ENCODE measurements at places on chromosomes 3 and 15. TPM values are rescaled to one million over a fixed set of nuclear protein-coding genes. Genes with fewer than 3 reads are reported as not detected.

The RAMAC gene
- total RNA-seq, result 41.9 TPM

The MANF gene
- 51.6 TPM for total RNA-seq

- DNase-seq, result no peak
Observed at GRCh38 chr3:28118087-28118486, 123.3 kb upstream of the CMC1 start.

DNA sequence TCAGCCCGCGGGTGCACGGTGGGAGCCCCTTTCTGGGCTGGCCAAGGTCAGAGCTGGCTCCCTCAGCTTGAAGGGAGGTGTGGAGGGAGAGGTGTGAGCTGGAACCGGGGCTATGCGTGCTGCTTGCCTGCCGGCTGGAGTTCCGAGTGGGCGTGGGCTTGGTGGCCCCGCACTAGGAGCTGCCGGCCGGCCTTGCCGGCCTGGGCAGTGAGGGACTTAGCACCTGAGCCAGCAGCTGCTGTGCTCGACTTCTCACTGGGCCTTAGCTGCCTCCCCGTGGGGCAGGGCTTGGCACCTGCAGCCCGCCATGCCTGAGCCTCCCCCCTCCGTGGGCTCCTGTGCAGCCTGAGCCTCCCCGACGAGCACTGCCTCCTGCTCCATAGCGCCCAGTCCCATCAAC is 36.0 kb downstream of the TRH start:
- no peak for DNase-seq

- DNase-seq, result no peak
Observed at GRCh38 chr3:39183211-39184080, 8.9 kb downstream of the XIRP1 start.

The SCN11A gene
- under 0.01 TPM for total RNA-seq

The TMEM45A gene
- 11.3 TPM for total RNA-seq

- peak; percentile 18 for DNase-seq
Observed at GRCh38 chr3:76051145-76051544, 265.8 kb upstream of the ZNF717 start.

GRCh38 chr3:160707187-160707794 is 30.3 kb downstream of the ARL14 start:
- DNase-seq, result peak; percentile 67

The NUDT16 gene
- 8.7 TPM for total RNA-seq

GRCh38 chr15:47384776-47385175 is 332.5 kb upstream of the SEMA6D start:
- no peak for DNase-seq

The IL17RD gene
- total RNA-seq, result 2.8 TPM

- no peak for DNase-seq
Observed at GRCh38 chr15:74445816-74446763, 12.3 kb upstream of the SEMA7A start.

GRCh38 chr15:33586786-33587697 is 276.3 kb downstream of the RYR3 start:
- DNase-seq, result peak; percentile 73

DNA sequence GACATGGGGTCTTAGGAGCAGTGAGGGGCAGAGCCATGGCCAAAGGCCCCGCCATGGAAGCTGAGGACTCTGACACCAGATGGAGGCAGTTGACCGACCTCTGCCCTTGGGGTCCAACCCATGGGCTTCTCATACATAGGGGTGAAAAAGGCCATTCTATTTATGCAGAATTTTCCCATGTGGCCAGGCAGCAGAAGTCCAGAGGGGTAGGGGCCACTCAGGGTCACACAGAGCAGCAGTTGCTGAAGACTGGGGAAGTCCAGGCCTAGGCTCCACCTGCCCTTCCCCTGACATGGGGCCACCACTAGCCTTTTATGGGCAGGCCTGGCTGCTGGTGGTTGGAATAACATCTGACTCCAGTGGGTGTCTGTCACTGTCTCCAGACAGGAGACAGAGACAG is 6.4 kb downstream of the PRSS50 start:
- no peak for DNase-seq

DNA sequence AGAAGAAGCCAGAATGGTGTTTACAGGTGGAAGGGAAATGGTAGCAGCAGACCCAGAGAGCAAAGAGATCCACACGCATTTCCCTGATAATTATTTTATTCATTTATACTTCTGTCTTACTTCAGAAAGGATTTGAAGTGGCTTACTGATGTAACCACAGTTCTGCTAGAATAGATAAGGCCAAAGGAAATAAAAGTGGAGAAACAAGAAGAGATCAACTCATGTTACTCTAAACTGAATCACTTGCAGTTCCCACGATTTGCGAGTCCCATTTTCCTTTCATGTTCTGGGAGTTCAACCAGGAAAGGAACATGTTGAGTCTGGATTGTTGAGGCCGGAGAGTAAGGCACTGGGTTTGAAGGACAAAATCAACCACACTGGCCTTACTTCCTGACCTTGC is 151.8 kb downstream of the MYRIP start:
- no peak for DNase-seq

The RBP2 gene
- total RNA-seq, result not detected

- no peak for DNase-seq
Observed at GRCh38 chr3:12536423-12536822, 8.9 kb downstream of the MKRN2OS start.

The LDHAL6B gene
- total RNA-seq, result not detected

DNA sequence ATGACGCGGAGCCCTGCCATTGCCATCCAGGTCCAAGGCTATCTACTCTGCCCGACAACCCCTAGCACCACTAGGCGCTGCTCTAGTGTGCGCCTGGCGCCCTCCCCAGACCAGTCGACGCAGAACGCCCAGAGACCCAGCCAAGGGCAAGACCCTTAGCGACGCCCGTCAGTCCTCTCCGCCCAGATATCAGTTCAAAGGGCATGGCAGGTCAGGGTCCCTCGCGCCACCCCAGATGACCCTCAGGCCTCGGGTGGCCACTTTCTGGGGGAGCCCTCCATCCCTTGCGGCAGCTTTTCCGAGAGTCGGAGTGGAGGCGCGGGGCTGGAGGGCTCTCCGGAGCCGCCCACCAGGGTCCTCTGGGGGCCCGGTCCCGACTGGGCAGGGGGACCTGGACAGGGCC is 371 bp upstream of the CLSTN2 start:
- peak; percentile 51 for DNase-seq

DNA sequence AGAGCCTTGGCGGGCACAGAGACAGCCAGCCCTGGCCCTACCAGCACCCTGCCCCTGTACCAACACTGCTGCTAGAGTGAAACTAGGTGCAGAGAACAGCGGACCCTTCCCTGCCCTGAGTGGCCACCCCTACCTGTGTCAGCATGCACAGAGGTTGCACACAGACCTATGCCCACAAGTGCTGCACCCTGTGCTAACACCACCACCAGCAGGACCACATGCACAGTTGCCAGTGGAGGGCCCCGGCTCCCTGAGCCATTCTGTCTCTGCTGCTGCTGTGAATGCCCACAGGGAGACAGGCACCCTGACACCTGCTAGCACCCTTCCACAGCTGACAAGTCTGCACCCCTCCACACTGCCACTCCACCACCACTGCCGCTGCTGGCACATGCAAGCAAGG is 131.8 kb downstream of the NEK11 start:
- no peak for DNase-seq

DNA sequence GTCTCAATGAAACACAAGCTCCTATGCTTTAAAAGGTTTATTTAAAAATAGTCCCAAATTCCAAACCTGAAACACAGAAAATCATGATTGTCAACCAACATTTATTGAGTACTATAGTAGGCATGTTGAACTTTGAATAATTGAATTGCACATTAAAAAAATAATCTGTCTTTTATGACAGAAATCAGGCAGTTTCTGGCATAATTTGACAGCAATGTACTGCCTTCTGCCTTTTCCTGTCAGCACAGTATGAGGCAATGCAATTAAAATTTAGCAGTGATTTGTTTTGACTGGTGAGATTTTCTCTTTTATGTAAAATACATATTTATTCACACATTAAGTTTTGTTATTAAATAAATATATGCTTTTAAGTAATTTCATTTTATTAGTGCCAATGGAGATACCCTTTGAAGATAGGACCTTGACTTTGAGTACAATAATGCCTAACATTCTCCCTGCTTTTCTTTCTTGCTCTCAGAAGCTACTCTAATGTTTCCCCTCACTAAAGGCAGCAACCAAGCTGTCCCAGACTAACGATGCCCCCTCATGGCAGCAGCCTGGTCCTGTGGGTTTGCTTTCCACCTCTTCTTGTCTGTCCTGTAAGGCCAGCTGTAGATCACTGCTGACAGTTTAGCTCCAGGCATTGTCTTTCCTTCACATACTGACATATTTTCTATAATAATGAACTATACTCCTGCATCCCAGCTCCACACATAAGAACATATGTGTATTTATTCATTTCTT is 346.7 kb downstream of the IL20RB start:
- no peak for DNase-seq

DNA sequence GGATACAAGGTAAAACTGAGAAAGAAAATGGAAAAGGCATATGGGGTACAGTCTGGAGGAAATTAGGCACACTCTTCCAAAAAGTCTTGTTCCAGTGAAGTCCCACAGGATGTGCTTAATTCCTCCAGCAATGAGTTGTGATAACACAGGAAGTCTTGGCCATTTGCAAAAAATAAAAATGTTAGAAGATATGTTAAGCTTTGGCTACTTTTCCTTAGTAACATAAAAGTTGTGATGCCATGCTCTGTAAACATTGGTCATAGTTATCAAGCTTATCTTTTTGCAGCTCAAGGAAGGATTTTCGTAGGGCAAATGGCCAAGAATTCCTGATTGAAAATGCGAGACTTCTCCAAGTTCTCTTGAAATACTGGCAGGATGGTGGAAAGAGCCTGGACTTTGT is 26.4 kb downstream of the LNP1 start:
- DNase-seq, result no peak

The SIDT1 gene
- under 0.01 TPM for total RNA-seq

DNA sequence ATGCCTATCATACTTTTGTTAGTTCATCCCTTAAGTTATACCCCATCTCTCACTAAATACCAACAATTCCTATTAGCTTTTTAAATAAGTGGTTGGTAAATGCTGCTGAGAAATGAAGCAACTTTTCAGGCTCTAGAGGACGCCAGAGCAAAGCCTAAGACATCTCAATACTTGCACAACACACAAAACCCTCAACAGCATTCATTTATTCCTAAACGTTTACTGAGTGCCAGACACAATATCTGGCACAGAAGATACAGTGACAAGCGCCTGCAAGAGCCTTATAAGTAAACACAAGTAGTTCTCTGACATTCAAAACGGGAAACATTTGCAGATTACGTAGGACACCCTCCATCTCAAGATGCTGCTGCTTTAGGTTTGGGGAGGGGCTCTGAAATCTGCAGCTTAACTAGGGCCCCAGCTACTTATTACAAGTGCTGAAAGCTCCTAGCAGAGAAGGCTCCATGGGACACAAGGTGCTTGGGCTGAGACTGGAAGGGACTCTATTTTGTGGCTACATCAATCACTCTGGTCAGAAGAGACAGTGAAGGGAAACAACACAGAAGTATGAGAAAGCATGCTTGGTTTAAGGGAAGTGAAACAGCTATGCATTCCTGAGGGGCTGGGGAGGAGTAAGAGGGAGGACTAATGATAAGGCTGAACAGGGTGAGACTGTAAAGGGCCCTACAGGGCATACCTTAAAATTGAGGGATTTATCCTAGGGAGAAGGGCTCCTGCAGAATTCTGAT is 311.3 kb downstream of the PLCL2 start:
- no peak for DNase-seq

DNA sequence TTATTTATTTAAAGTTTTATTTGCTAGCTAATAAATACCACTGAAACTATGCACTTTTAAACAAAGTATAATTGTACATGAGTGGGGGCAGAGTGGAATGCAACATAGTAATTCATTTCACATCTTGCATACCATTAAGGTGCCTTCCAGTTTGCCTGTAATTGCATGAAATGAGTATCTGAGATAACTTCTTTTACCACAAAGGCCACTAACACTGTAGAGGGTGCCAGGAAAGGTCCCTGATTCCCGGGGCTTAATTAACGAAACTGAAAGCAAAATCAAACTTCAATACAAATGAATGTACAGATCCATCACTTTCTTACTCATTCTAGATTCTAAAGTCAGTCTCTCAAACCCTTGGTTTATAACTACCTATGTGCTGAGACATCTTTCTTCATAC is 2.1 kb downstream of the CD47 start:
- DNase-seq, result peak; percentile 51

DNA sequence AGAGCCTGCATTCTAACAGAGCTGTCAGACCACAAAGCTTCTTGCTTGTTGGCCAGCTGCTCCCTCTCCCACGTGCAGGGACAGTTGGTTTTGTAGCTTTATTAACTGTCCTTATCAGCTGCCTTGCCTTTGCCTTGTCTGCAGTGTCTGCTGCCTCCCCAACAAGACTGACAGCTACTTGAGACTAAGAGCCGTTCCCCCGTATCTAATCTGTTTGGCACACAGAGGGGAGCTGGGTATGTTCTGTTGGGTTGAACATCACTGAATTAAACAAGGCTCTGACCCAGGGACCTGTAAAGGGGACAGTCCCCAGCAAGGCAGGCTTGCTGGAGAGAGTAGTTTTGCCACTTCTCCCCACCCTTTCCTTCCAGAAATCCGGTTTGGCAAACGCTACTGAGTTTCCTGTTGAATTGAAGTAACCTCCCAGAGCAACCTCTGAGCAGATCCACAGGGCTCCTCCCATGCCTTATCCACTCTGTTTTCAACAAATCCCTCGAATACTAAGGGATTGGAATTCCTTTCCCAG is 116.1 kb downstream of the ANP32A start:
- no peak for DNase-seq

DNA sequence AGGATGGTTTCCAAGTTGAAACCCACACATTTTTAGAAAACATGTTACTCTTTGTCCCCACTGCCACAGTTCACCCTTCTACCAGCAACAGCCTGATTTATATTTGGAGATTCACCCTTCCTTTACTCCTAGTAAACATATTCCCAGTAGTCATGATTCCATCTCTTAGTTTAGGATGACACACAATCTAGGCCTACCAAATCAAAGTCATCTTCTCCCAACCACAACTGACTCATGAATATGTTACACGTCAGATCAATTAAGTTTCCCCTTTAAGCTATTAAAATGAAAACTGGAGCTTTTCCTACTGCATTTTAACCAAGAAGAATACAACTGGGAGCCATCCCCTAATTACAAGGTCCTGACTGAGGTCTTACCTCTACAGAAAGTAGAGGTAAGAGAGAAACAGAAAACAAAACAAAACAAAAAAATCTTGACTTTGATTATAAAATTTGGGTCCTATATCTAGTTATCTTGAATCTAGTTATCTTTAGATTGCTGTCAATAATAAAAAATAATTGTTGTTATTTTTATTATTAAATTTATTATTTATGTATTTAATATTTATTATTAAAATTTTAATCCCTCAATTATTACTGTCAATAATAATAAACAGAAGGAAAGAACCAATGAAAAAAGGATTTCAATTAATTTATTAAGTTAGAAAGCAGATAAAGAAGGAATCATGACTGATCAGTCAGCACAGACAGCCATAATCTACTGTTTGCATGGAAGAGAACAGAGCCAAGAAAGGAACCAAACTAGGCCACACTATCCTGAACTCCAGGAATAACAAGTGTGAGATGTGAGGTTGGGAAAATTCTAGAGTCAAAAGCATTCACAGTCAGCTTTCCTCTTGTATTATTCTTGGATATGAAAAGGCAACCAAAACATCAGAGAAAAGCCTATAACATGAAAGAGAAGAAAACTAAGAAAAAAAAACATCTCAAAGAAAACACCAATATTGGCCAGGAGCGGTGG is 12.5 kb downstream of the DPH6 start:
- peak; percentile 27 for DNase-seq

Data from renal cortical epithelial cell (primary cell).